ENCODE measurements at places on chromosomes 12 and 14.

GRCh38 chr14:26067786-26068459 is 529.9 kb downstream of the NOVA1 start:
- no peak for DNase-seq

DNA sequence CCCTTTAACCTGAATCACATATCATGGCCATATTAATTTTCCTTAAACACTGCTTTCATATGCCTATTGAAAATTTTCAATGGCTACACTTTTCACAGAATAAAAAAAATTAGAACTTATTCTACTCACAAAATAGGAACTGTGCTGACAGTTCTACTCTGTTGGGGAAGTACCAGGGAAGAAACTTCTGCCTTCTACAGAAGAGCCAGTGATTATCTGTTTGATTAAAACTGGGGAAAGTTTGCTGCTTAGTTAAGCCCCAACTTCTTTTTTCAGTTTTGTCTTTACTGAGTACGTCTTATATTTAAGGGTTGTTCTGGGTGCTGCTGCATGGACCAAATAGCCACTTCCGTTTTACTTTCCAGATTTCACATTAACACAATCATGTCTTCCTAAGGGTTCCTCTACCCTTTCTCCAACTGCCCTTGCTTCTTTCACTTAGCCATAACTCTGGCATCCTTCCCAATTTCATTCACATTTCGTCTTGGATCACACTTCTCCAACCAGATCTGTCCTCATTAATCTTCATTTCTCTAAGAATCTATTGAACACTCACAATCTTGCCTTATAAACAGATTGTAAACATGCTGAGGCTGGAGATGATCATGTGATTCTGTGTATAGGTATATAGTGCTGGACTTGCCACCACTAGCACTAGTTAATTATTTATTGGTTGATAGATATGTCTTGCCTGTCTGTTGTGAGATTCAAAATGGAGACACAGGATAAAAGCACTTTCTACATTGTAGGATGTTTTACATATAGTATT is 1.9 kb upstream of the SEL1L start:
- no peak for DNase-seq

DNA sequence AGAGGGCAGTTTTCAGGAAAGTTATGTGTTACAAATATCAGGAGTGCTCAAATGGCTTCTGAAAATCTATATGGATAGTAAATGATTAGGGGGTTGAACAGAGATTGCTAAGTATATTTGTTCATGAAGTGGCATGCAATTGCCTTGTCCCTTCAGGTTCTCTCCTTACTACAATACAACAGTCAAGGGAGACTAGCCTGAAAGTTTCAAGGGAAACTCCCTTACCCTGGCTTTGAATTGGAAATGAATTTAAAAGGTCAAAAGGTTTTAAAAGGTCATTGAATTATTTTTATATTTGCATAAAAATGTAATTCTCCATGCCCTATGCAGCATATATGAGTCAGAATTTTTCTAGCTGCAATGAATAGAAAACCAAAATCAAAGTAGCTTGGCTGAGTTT is 253.1 kb upstream of the SYT1 start:
- DNase-seq, result no peak

DNA sequence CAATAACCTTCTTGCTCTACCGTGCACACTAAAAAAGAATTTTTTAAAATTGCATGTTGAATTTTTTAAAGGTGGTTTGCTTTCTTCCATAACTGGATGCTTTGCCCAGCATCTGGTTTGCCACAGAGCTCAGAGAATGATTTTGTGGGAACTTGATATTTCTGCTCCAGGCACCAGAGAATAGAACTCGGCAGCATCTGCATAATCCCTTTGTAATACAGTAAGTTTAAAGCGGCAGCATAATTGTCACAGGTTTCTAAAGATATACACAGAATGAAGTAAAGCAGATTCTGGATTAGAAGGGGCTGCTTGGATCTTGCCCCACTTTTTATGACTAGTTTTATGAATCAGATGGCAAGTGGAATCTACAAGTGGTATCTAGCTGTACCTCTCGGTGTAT is 352.0 kb downstream of the NPAS3 start:
- no peak for DNase-seq

All from hypothalamus (tissue), 51 donors.